NCI-H748 treated with DMSO at 0.1 percent for 48 hours (cell line): ENCODE measurements at places on chromosomes 1 and 21.

DNA sequence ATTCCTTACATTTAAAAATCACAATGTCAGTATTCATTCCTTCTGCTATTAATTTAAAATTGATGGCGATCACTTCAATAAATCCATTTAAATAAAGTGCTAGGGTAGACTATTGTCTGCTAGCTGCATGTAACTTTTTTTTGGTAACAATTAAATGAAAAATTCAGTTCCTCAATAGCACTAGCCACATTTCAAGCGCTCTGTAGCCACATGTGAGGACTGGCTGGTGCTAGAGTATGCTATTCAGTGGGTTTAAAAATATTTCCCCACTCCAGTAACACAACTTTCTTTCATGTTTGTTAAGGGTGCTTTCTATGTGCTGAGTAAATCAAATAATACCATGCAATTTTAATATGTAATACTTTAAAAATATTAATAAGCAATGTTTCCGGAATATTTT lies 108.2 kb downstream of the LTN1 start:
- no peak for DNase-seq

DNA sequence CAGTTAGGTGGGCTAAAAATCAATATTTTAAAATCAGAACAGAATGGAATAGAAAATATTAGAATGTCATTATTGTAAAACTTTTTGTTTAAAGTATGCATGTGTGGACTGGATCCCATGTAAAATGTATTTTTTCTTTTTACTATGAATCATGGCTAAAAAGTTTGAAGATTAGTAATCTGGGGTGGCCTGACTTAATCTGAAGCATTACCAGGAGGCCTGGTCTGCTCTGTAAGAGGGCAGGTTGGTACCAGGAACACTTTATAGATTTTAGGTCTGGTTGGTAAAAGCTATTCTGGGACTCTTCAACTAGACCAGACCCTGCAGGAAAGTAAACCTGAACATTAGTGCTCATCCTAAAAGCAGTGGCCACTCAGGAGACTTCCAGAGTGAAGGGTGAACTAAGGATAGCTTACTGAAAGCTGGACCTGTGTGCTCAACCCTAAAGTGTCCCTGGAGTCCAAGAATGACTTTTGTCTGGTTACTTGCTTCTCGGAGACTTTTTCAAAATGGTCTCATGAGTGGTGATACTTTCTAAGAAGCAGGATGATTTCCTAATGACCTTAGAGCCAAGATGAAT lies 16.5 kb downstream of the RGL1 start:
- no peak for DNase-seq

DNA sequence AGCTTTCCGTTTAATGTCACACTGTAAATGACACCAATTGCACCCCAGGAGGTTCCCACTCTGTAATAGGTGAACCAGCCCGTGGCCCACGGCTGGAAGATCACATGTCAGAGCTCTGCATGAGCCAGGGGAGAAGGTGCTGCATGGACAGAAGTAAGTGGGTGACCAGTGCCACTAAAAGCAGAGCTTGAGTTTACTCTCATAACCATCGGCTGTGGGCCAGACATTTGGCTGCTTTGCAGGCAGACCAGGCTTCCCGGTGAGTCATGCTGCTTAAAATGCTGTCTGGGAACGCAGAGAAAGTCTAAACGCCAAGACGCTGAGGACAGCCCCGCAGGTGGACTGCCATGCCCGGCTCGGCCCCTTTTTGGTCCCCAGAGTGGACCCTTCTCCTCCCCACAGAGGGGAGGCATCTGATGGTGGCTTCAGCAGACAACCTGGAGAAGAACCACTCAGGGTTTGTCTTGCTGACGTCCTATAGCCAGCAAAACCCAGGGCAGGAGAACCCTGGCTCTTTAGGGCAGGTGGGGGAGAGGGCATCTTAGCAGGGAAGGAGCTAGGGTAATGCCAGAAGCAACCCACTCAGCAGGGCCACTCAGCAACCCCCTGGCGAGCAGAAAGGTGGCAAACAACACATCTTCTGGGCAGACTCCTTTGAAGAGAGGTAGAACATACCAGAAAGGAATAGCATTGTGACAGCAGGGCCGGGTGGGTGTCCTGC lies 7.3 kb downstream of the KIAA2013 start:
- no peak for DNase-seq

DNA sequence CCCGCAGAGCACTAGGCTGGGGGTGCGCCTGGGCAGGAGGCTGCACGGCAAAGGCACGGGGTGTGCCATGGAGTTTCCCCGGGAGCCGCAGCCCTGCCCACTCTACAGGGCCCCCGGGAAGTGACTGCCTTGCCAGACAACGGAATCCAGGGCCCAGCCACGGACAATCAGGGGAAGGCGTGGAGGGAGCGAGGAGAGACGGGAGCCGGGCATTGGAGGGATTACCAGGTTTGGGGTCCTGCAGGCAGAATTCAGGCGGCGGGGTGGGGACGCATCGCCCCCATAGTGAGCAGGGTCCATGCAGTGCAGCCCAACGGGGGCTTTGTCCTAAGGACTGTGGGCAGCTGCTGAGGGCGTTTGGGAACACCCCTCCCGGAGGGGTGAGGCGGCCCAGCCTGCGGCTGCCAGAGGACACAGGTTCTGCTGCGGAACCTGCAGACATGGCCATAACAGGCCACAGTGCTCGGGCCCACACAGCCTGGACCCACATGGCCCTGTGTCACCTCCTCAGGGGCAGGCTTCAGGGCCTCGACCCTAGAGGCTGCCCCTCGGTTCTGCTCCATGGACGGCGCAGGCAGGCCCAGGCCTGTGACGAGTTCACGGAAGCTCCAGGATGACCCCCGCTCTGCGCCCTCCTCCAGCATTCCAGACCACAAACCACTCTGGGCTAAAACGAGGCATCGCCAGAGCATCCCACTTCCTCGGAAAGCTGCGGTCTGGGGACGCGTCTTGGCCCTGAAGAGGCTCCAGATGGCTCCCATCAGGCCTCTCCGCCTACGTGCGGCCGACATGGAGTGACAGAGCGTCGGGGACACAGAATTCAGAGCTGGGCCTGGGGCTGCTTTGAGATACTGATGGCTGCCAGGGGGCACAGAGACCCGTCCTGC lies 54.5 kb downstream of the COL6A1 start:
- no peak for DNase-seq

GRCh38 chr1:81797701-81798100 lies 3.0 kb upstream of the ADGRL2 start:
- no peak for DNase-seq

GRCh38 chr1:6601923-6602668 lies 573 bp downstream of the KLHL21 start:
- no peak for DNase-seq

- no peak for DNase-seq
These were observed 10.5 kb downstream of the KIF21B start for GRCh38 chr1:201013031-201013485.

DNA sequence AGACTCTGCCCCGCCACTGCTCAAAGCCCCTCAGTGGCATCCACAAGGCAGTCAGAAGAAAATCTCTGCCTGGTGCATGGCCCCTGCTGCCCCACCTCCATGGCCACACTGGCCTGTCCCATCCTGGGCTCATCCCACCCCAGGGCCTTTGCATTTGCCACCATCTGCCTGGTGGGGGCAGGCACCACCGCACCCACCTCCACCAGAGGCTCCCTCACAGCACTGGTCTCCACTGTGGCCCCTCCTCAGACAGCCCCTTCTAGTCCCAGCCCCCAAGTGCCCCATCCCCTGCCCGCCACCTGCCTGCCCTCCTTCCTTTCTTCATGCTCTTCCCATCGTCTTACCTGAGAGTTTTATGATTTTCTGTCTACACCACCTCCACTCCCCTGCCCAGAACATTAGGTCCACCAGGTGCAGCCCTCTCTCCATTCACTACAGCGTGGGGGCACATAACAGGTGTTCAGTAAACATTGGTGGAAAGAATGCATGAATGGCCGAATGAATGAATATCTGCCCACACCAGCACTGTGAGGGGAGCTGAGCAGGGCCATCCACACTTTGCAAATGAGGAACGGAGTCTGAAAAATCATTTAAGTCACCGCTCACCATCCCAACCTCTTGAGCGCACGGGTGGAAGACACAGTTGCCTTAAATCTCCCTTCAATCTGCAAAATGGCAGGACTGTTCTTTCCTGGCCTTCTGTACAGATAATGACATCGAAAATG lies 2.1 kb downstream of the PRDM15 start:
- no peak for DNase-seq

GRCh38 chr1:151060657-151061421 lies 642 bp downstream of the MLLT11 start:
- DNase-seq, result peak; percentile 31

- DNase-seq, result no peak
These were observed 45.4 kb upstream of the IGSF21 start for GRCh38 chr1:18062185-18062584.

- no peak for DNase-seq
These were observed 41.4 kb downstream of the NOS1AP start for GRCh38 chr1:162110910-162111309.

- DNase-seq, result no peak
These were observed 731.6 kb upstream of the ADGRL4 start for GRCh38 chr1:79738101-79738500.

GRCh38 chr1:159113596-159114433 lies 37.2 kb upstream of the AIM2 start:
- no peak for DNase-seq

- no peak for DNase-seq
These were observed 650.0 kb downstream of the SMYD3 start for GRCh38 chr1:245856944-245857531.

DNA sequence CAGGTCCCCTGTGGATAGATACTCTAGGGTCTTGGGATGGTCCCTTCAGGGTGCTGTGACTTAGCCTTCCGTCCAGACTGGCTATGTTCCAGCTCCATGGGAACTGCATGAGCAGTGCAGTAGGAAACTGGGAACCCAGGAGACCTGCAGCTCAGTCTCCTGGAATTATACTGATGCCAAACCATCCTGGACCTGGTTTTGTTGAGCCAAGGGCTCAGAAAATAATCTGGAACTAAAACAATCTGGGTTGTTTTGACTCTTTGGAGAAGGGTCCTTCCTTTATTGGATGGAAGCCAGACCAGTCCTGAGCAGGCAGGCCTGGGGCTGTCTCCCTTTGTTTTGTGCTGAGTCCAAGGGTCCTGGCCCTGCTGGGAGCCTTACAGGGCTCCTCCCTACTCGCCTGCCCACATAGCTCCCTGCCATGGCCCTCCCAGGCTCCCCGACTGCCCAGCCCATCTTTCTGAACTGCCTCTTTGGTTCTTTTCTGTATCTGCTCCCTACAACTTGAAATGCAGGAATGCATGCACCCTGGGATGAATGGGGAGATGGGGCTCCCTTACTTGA lies 1.2 kb downstream of the IPO13 start:
- no peak for DNase-seq

DNA sequence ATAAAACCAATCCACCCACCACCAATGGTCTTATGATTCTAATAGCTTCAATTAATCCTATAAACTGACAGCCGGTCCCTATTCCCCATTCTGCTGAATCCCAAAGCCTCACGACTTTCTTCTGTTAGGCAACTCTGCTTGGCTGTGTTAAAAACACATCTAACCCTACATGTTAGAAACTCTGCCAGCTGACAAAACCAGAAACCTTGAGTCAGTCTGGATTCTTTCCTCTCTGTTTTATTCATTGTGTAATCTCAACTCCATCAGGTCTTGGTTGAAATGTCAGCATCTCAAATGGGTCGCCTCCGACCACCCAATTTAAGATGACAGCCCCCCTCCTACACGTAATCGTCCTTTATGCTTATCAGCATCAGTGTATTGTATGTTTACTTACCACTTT lies 312.1 kb downstream of the DISC1 start:
- no peak for DNase-seq

GRCh38 chr1:12333036-12333785 lies 103.4 kb downstream of the VPS13D start:
- no peak for DNase-seq

GRCh38 chr1:51679435-51679834 lies 62.5 kb downstream of the OSBPL9 start:
- no peak for DNase-seq

GRCh38 chr1:86965012-86965826 lies 50.8 kb downstream of the HS2ST1 start:
- peak; percentile 2 for DNase-seq

DNA sequence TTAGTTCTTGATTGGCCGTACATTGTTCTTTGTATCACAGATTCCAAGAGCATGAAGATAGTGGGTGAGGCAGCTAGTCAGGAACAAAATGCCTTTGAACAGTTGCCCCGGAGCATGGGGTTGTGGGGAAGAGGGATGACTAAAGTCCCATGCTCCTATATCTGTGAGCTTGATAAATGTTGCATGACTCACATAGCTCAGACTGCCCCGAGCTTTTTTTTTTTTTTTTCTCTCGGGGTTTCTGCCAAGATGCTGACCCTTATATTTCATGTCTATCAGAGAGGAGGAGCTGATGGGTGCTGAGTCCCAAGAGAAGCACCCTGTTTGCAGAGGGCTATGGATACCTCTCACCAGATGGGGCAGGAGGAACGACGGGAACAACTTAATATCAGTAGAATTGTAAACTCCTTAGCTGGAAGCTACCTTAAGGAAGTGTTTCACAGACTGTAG lies 40.6 kb downstream of the SRRM1 start:
- no peak for DNase-seq

DNA sequence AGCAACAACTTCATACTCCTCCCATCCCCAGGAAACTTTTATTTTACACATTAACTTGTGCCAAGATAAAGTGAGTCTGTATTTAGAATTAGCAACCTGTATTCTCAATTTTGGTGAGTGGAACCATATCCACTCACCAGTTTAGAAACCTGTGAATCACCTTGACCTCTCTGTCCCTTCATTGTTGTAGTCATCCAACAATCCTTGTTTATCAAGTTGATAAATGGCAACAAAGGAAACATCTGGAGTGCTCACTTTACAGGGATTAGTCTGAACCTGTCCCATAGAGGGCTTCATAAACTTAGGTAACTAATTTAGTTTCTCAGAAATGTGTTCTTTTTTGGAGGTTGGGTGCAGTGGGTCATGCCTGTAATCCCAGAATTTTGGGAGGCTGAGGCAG lies 3.9 kb upstream of the CLSPN start:
- no peak for DNase-seq

GRCh38 chr1:48246727-48247126 lies 24.2 kb downstream of the SLC5A9 start:
- DNase-seq, result no peak

DNA sequence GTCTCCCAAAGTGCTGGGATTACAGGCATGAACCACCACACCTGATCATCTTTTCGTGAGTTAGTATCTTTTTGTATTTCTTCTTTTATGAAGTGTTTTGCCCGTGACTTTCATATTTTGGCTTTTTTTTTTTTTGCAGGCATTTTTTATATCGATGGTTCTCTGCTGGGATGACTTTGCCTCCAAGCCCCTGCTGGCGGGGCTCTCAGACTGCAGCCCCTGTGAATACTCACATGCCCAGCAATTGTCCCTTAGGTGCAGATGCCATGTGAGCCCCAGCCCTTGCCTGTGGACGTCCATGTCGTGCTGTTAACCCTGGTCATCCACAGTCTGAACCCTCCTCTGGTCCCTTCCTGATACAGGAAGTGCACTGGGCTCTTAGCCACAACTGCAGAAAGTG lies 21.7 kb downstream of the CRYAA start:
- DNase-seq, result no peak

DNA sequence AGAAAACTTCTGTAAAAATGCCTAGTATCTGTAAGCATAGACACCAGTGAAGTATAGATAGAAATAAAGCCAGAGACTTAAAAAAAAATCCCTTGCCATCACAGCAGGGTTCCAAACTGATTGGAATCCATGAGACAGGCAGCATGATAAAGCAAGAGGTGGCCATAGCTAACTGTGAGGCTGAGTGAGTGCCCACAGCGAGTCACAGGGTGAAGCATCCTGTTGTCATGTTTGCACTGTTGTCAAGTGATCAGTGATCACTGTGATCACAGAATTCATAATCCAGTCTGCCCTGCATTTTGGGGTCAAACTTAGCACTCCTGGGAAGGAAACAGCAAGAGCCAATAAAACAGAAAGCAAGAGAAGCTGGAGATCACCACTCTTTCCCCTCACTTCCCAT lies 33.3 kb downstream of the LRRC8B start:
- DNase-seq, result no peak

GRCh38 chr21:36504067-36505058 lies 24.4 kb upstream of the CLDN14 start:
- DNase-seq, result peak; percentile 8
